ENCODE measurements at places on chromosomes 5 and 9. TPM values are rescaled to one million over a fixed set of nuclear protein-coding genes. Genes with fewer than 3 reads are reported as not detected.

DNA sequence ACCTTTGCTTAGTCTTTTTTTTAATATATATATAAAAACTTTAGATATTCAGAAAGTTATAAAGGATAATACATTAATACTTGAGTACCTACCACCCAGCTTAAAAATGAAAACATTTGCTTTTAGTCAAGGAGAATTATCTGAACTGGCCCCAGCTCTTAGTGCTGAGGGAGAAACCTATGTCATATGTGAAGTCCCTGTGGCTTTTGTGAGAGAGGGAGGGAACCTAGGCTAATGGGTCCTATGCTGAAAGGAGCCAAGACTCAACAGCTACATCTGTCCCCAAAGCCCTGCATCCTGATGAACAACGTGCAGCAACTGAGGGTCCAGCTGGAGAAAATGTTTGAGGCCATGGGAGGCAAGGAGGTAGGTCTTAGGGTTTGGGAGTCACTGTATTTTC lies 92.0 kb upstream of the RUSC2 start:
- DNase-seq: no peak

Gene CARTPT
- not detected for total RNA-seq

Gene PCDHGA1
- total RNA-seq: 0.20 TPM

DNA sequence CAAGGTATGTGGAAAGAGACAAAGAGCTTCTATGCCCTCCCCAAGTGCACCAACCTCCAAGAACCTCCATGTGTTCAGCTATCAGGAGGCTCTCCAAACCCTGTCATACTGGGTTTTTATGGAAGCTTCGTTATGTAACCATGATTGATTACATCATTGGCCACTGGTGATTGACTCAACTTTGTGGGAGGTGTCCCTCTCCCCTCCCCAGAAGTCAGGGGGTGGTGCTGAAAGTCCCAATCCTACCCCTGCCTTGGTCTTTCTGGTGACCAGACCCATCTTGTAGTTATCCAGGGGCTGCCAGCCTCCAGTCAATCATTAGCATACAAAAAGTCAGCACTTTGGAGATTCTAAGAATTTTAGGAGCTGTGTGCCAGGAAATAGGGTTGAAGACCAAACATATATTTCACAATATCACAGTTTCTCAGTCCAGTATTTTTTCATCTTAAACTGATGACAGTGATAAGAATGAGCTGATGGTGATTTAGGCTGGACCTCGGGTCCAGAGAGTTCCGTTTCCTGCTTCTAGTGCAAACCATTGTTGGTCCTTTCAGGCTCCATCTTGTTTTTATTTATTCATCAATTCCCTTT lies 27.3 kb upstream of the FANCC start:
- DNase-seq: no peak

DNA sequence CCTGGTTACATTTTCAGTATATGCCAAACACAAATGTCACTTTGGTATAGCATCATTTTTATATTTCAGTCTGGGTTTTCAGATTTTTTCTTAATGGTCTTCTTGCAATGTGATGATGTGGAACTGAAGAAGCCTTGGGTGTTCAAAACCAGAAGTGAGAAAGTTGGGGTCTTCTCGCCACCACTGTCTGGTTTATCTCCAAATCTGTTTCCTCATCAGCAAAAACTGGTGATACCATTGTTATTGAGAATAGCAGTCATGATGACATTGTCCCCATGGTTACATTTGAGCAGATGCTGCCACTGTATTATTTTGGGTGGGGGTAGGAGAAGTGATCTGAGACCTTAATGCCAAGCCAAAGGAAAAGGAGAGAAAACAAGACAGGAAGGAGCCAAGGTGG lies 85.9 kb upstream of the MAP3K1 start:
- no peak for DNase-seq

Gene CCL28
- total RNA-seq: not detected

Gene MELK
- 36.8 TPM for total RNA-seq

DNA sequence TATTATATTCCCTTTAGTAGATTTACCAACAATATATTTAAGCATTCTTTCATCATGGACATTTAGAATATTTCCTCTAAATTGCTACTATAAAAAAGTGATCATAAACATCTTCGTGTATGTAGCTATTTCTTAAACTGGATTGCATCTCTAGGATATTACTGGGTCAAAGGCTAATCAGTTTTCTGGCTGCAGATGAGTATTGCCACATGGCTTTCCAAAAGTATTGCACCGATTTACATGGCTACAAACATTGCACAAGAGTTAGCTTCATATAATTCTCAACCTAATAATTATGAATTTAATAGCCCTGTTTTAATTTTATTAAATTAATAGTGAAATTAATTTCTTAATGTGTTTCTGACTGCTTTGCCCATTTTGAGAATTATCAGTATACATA lies 183.4 kb downstream of the DMRT2 start:
- DNase-seq: no peak

DNA sequence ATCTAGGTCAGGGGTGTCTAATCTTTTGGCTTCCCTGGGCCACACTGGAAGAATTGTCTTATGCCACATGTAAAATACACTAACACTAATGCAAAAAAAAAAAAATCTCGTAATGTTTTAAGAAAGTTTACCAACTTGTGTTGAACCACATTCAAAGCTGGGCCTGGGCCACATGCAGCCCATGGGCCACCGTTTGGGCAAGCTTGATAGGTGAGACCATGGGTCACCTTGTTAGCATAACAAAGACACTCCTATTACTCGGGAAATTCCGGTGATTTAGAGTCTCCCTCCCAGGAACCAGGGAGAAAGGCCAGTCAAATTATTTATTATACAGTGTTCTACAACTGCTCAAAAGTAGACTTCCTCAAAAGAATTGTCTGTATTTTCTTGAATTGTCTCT lies 12.7 kb downstream of the RECK start:
- DNase-seq: no peak

DNA sequence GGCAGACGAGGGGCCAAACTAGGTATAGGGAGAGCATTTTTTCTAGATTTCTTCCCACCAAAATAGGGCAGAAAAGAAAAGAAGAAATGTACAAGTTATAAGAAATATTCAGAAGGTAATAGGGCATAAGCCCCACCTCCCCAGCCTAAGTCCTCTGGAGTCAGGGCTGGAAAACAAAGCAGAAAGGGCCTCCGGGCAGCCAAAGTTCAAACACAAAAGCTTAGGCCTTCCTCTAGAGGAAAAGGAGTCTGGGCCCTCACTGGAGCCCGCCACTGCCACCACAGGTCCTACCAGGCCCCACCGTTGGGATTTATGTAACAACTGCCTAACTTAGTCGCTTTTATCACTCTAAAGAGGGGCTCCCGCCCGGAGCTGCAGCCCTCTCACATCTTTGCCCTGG lies 27.6 kb downstream of the TBC1D2 start:
- no peak for DNase-seq

GRCh38 chr5:171462928-171463861 lies 43.7 kb downstream of the FGF18 start:
- DNase-seq: no peak

Gene GABRA6
- not detected for total RNA-seq

DNA sequence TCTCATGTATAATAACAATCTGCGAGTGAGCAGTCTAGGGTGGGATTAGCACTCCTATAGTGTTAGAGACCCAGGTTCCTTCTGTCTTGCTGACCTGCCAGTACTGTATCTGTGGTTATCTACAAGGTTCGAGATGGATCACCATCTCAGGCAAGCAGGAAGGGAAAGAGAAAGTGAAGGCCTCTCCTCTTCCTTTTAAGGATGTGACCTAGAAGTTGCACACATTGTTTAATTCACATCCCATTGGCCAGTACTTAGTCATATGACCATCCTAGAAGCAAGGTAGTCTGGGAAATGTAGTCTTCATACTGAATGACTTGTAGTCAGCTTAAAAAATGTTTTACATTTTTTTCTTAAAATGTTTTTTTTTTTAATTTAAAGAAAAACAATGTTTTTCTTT lies 168.6 kb downstream of the CARTPT start:
- DNase-seq: peak; percentile 49

DNA sequence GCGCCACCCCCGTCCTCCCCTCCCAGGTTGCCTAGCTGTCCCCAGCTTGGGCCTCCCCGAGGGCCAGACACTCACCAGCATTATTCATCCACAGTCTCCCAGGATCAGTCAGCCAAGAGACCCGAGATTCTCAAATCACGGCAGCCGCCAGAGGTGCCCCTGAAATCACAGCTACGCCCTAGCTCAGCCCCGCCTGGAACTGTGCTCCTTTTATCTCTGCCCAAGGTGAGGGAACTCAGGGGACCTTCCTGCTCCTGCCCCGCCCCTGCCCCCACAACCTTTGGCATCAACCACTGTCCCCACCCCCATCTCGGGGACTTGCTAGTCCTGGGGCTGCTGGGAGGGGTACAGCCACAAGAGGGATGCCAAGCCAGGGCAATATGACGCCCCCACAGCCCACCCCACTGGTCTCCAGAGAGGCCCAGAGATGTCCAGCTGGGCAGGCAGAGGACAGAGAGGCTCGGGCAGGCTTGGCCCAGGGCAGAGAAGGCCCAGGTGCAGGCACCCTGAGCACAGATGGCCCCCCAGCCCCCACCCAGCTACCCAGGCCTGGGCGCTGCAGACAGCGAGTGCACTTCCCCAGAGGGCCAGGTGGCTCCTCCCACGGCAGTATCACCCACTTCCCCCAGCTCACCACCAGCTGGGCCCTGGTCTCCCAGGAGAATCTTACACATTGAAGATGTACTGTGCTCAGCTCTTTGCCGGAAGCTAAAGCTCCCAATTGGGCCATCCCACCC lies at the start of gene FUT7:
Gene FUT7, minus strand, starts transcription at position 185 of the 737 bp plus-strand sequence. Its CDS starts 97 bp downstream, at position 88.
- no peak for DNase-seq

Gene SLC4A9
- total RNA-seq: not detected

- DNase-seq: no peak
These were observed 31.0 kb downstream of the ABLIM3 start for GRCh38 chr5:149172261-149172660.

Gene ADRA1B
- not detected for total RNA-seq

GRCh38 chr9:122016309-122016708 lies 76.8 kb downstream of the TTLL11 start:
- DNase-seq: no peak

- DNase-seq: no peak
These were observed 4.2 kb upstream of the RASA1 start for GRCh38 chr5:87263498-87263897.

Gene ADAMTS12
- total RNA-seq: 0.11 TPM

Gene SLC22A4
- total RNA-seq: 9.6 TPM

DNA sequence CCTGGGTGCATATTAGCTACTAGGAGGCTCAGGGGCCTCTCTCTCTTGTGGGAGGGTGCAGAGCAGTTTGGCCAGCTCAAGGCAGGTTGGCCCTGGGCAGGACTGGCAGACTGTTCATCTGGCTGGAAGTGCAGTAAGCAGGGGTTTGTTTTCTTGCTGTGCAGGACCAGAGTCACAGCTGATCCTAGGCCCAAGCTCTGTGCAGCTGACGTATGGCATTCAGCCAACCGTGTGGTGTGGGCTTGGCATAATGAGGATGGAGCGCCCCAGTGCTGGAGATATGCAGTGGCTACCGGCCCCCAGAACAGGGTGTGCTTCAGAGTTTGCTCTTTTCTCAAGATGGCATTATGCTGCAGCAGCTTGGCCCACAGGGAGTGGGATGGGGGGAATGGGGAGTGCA lies 31.0 kb upstream of the PHF24 start:
- no peak for DNase-seq

All from K562 (cell line).